ENCODE measurements at places on chromosomes 3 and 15.

- no peak for DNase-seq
Measured at GRCh38 chr3:170761103-170761502, 108.9 kb downstream of the RPL22L1 start.

GRCh38 chr15:66952756-66953522 lies 112.5 kb upstream of the SMAD3 start:
- DNase-seq, result no peak

DNA sequence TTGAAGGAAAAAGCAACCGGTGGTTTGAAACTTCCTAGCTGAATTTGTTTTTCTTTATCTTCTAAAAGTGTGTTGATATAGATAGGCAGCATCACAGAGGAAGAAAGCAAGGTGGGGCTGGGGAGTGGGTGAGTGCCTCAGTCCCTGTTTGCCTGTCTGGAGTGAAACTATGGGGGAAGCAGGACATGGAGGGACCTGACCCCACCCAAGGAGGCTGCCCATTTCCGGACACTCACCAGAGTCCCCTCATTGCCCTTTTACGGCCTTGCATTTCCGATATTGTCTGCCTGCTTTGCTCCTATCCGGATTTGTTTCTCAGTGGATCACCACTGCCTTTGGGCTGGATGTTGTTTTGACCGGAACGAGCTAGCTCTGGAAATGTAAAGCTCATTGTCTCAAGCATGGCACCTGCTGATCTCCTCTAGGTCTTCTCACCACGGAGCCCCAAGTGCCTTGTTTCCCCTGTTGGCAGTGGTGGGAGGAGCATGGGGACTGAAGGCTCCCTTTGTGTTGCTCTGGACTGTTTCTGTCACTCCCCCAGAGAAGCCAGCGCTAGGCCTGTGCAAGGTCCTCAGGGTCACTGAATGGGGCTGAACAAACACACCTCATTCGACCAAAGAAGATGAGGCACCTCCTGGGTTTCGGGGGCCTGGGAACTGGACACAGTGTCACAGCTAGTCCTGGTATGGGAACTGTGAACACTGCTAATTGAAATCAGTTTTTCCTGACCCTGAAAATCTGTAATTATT lies 7.0 kb downstream of the CLDN11 start:
- DNase-seq, result no peak

DNA sequence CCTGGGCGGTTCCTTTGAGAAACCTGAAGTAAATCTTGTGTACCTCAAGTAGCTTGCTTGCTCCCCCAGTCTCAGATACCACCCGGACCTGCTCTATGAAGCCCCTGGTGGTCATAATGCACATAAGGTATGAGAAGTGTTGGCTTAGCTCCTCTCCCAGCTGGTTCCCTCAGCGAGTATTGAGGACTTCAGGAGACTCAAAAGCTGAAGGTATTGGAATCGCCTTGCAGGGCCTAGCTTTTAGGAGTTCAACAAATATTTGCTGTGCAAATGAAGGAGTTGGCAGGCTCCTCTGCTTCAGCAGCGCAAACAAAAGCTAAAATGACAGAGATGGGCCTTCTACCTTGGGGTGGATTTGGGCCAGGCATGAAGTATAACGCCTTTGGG lies 1.7 kb downstream of the CMTM8 start:
- no peak for DNase-seq

GRCh38 chr15:34786206-34786605 lies 9.1 kb downstream of the ACTC1 start:
- no peak for DNase-seq
